Posterior vena cava (tissue), 2 donors: ENCODE measurements at places on chromosomes 7 and 10.

DNA sequence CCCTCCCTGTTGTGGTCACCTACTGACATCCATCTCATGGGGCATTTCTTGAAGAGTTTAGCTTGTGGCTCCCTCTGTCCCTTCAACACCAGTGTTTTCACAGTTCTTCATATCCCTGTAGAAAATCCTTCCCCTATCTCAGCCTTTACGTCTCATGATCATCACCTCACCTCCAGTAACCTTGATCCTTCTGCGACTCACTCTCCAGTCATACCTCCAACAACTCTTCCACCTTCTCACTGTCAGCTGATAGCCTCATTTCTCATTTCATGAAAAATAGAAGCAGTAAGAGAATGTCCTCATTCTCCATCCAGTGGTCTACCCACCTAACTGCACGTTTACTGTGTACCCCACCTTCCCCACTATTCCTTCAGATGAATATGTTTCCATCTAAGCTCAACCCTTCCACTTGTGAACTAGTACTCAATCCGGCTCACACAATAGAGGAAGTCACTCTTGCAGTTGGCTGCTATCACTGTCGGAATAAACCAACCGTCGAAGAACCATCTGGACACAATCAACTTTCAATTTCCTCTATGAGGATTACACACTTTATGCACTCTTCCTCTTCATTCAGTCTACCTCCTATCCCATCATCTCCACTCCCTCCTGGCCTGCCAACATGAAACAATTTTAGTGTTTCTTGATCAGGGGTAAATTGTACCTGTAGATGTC, 256.0 kb downstream of the AHR start:
- DNase-seq = no peak

DNA sequence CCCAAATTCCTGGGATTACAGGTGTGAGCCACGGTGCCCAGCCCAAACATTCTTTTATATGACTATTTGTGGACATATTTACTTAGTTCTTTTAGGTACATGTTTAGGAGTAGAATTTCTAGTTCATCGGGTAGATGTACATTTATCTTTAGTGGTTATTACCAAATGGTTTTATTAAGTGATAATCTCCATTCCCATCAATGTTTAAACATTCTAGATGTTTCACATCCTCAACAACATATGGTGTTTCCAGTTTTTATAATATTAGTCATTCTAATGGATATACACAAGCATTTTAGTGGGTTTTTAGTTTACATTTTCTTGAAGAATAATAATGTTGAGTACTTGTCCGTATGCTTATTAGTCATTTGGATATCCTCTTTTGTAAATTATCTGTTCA, 131.7 kb downstream of the RTKN2 start:
- no peak for DNase-seq

GRCh38 chr7:135856356-135857144, 107.9 kb upstream of the FAM180A start:
- no peak for DNase-seq

DNA sequence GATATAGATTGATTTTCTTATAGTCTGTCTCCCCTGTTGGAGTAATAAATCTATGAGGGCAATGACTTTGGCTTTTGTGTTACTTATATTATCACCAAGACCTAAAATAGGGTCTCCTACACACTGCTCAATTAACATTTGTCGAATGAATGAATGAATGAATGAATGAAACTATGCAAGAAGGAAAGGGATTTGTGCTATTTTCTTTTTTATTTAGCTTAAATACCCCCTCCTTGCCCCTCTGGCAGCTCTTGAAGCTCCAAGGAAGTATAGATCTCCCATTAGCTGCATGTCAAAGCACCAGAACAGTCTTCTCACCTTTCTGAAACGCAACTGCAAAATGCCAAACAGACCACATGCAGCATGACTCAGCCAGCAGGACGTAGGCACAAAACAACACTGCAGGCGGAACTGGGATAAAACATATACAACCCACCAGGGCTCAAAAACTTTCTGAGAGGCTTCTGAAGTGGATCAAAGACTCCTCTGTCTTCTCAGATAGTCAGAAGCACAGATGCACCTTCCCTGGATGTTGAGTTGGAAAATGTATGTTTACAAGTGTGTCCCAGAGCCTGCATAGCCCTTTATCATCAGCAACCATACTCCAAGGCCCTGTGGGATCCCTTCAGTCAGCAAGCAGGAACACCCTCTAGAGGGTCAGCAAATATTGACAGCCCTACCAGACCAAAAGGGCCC, 187.8 kb downstream of the NPSR1 start:
- DNase-seq = no peak

DNA sequence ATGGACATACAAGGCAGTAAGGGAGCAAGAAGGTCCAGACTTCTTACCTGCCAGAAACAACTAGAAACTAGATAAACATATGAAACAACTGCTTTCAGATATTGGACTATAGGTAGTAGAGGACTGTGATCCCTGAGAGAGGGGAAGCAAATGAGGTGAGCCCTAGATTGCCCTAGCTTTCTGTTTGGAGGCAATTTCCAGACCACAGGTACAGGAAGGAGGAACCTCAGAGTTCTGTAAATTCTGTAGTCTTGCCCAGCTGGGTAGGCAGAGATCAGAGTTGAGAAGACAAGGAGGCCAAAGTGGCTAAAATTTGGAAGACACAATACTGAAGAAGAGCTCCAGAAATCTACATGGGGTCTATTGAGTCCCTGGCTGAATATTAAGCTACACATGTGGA, 21.0 kb downstream of the CDK6 start:
- no peak for DNase-seq

DNA sequence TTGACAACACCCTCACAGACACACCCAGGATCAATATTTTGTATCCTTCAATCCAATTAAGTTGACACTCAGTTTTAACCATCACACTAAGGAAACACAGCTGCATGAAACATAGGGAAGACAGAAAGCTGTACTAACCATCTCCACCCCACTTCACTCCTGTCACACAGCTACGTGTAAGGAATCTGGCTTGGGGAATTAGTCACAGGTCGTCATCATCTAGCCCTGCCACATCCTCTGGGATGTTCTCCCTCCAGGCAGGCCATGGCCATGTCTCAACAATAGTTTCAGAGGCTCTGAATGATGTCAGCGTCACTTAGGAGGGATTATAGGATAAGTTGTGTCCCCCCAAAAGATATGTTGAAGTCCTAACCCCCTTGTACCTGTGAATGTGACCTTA, 10.8 kb upstream of the SEMA3C start:
- DNase-seq = no peak

DNA sequence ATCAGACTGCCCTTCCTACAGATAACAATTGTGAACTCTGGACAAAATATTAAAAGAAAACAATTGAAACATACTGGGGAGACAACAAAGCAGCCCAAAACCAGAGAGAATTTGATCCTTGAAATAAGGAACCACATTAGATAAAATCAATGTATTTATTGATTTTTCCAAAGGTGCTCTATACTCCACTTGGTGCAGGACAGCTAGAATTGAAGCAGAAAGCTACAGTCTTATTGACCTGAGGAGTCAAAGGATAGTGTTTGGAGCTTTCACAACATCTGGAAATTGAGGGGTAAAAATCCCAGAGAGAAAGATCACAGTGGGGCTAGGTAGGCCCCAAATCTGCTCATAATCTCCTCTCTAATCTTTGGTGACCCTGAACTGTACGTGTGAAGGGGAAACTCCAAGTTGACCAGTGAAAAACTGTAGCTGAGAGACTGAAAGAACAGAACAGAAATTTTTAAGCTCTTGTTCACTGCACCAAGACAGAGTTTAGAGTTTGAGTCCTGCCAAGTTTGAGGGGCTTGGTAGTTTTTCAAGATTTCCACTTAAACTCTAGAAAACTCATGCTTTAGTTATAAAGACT, 70.2 kb downstream of the SAMD9 start:
- DNase-seq = no peak

DNA sequence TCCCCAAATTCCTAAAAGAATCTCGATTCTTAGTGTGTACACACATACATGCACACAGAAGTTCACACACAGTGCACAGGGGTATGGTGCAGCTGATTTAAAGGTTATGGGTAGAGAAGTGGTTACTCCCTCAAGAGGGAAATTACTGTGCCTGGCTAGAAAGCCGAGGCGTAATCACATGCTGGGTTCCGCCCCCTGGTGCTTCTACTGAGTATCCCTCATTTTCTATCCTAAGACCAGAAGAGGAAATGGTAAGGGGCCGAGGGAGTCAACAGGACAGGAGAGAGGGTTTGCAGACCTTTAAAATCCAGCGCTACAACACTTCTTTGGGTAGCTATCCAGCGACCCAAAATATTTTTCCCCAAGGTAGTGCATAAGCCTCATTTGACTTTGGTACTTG, 147.3 kb upstream of the TMEM196 start:
- no peak for DNase-seq

GRCh38 chr7:106749165-106749564, 88.2 kb upstream of the CCDC71L start:
- no peak for DNase-seq

- DNase-seq = peak; percentile 87
These were observed 36.6 kb upstream of the SRGN start for GRCh38 chr10:69051303-69051702.

DNA sequence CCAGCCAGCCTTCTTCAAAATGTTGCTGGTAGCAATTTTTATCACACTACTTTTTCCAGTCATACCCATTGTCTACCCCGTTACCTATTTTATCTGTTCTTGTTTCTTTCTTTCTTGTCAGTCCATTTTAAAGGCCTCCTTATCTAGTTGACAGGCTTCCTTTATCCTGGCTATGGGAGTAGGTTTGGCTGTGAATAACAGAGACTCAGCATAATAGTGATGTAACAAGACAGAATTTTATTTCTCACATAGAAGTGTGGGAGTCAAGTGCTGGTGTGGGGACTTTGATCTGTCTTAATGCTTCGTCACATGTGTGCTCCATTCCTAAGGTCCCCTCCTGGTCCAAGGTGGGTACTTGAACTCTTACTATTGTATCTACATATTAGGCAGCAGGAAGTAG, 283.6 kb downstream of the EXOC4 start:
- DNase-seq = no peak

DNA sequence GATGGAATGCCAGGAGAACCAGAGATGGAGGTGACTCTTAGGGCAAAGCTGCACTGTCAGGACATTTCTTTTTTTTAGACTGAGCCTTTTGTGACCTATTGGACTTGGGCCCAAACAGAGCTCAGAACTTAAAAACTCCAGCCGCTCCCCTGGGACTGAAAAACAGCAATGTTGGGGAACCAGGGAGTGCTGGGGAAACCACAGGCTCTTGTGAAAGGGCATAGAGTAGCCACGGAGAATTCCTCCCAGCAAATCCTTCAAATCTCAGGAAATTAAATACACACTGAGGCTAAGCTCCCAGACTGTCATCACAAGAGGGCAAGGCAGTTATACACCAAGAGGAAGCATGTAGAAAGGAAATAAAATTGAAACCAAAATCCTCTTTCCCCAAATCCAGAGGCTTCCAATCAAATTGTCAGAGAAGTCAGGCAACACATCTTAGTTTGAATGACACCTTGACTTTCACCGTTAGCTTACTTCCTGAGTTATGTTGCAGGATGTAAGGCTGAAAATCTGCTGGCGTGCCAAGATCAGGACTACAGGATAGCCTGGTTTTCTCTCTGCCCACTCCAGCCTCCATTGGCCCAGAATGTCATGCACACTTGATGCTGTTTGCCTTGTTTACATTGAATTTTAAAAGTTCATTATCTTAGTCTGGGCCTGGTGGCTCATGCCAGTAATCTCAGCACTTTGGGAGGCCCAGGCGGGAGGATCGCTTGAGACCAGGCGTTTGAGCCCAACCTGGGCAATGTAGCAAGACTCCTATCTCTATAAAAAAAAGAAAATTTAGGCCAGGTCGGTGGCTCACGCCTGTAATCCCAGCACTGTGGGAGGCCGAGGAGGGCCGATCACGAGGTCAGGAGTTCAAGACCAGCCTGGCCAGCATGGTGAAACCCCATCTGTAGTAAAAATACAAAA, 2.6 kb upstream of the RFC2 start:
- DNase-seq = no peak

DNA sequence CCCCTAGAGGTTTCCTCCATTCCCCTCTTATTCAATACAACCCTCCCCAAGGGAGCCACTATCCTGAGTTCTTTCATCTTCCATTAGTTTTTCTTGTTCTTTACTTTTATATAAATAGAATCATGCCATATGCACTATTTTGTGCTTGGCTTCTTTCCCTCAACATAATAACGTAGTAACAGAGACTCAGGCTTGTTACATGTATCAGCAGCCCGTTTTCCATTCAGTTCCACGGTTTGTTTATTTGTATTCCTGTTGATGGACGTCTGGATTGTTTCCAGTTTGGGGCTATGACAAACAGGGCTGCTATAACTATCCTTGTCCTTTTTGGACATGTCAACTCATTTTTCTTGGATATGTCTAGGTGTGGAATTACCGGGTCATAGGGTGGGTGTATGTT, 264.4 kb upstream of the MKI67 start:
- no peak for DNase-seq

- DNase-seq = no peak
These were observed 6.4 kb upstream of the PRKCQ start for GRCh38 chr10:6586501-6586900.

- no peak for DNase-seq
These were observed 866 bp upstream of the SFMBT2 start for GRCh38 chr10:7411671-7412128.

- no peak for DNase-seq
These were observed 117.1 kb downstream of the EBF3 start for GRCh38 chr10:129846991-129847391.

GRCh38 chr7:159128767-159129166, 15.9 kb downstream of the VIPR2 start:
- DNase-seq = no peak

- DNase-seq = no peak
These were observed 4.7 kb downstream of the MICALL2 start for GRCh38 chr7:1454542-1454941.

- no peak for DNase-seq
These were observed 56.5 kb downstream of the MMRN2 start for GRCh38 chr10:86900955-86901354.

- DNase-seq = no peak
These were observed 68.1 kb upstream of the GSDME start for GRCh38 chr7:24825381-24825794.

DNA sequence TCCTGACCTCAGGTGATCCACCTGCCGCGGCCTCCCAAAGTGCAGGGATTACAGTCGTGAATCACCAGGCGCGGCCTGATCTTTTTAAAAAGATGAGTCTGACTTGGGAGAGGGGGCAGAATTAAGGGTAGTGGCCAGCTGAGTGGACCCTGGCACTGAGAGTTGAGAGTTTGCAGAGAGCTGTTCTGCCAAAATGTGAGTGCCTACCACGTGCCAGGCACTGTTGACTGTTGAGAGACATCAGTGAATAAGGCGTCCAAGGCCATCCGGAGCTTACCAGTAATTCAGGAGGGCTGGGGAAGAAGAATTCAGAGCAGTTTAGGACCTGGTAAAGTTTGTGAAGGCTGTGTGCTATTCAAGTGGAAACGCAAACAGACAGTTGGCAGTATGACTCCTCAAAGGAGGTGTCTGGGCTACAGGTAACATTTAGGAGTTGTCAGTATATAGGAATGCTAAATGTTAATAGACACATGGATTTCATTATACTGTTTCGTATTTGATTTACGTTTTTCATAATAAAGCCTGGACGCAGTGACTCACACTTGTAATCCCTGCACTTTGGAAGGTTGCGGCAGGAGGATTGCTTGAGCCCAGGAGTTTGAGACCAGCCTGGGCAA, 1.5 kb downstream of the NIPSNAP2 start:
- DNase-seq = no peak

GRCh38 chr10:29522061-29522855, 112.5 kb downstream of the SVIL start:
- DNase-seq = no peak

- no peak for DNase-seq
These were observed 135.4 kb upstream of the BMPER start for GRCh38 chr7:33769930-33770329.
